ACHN (cell line): ENCODE measurements at places on chromosomes 3 and 15.

- no peak for DNase-seq
Observed at GRCh38 chr3:29976871-29977270, 629.5 kb upstream of the TGFBR2 start.

DNA sequence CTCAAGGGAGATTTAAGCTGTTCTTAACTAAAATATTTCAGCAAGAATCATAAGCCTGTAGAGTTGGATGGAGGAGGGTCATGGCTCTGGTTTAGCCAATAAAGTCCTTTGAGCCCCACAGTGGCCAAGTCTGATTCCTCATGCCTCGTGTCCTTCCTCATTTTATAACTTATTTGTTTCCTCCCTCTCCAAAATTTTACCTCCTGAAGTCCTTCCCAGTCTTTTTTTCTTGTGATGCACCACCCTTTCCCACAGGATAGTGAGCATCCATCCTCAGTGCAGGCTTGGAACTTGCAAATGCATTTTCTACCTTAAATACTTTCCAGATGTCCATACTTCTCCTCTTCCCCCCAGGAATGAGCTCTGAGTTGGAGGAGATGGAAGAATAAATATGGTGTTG lies 162.7 kb upstream of the AGTR1 start:
- no peak for DNase-seq

DNA sequence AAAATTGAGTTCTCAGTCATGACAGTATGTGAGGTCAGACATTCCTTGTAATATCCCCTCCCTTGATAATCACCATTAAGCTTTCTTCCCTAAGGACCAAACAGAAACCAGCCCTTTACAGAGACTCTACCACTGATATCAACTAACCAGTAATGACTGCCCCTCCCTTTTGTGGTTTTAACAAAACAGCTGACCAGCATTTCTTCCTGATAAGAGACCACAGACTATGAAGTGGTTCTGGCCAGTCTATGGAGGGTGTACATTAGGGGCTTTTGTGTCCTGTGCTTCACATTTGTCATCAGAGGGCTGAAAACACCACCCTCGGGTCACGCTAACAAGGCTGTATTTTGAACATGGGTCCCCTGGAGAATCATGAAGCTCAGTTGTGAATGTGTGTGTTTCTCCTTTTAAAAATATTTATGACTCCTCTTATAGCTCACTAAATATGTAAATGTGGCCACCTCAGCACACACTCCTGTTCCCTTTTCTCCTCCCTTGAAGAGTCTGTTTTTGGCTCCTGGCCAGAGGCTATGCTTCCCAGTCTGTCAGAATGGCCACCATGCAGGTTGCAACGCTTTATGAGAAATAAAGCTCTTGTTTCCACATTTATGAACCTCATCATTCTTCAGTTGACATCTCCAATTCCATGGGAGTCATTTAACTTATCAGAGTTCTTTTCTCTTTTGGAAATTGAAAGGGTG lies 239.3 kb downstream of the CPNE4 start:
- DNase-seq: no peak

DNA sequence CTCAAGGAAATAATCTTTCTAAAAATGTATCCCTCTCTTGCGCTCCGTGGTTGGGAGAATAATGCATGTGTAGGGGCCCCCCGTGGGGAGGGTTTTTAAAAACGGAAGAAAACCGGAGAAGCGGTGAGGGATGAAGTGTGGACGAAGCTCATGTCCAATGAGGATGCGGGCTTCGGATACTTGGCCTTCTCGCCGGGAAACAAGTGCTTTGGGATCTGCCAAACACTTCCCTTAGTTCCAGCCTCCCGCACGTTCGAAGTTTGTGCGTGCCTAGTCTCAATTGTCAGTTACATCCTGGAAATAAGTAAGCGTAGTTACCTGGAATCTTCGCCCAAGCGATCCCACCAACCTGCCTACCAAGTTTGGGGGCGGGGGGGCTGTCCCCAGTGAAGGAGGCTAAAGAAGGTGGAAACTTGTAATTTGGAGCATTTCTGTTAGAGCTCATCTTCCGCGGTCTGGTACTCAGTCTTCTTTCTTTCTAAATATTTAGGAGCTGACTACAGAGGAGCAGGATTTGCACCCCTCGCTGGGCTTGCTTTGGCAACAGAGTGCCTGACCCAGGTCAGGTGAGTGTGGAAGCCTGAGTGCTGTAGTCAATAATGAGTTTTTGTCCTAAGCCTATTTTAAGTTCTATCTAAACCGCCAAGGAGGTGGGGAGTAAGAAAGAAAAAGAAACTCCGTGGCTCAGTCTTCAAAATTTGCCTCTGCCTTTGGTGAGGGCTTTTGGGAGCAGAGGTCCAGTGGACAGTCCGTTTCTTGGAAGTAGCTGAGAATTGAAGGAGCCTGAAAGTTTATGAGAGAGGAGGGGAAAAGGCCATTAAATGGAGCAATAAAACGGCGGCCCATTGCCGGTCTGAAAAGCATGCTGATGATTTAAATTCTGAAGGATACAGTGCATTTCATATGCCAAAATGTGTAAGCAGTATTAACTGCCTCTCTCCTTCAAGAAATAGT lies 1.1 kb downstream of the ITPR1 start:
- DNase-seq: peak; percentile 34

GRCh38 chr15:99443056-99443756 lies 122.6 kb upstream of the MEF2A start:
- no peak for DNase-seq

GRCh38 chr15:66462627-66463026 lies 34.9 kb downstream of the SNAPC5 start:
- DNase-seq: no peak

DNA sequence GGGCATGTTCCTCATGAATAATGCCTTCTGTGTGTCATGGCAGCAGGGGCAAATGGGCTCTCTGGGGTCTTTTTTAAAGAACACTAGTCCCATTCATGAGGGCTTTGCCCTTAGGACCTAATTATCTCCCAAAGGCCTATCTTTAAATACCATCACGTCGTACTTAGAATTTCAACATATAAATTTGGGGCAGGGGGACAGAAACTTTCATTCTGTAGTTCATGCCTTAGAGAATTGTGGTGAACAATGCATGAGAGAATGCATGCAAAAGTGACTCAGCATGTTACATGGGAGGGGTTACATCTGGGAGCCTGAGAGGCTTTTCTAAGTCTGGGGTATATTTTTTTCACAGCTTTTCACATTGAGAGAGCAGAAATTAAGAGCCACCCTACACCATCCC lies 208.5 kb upstream of the ROPN1 start:
- no peak for DNase-seq

DNA sequence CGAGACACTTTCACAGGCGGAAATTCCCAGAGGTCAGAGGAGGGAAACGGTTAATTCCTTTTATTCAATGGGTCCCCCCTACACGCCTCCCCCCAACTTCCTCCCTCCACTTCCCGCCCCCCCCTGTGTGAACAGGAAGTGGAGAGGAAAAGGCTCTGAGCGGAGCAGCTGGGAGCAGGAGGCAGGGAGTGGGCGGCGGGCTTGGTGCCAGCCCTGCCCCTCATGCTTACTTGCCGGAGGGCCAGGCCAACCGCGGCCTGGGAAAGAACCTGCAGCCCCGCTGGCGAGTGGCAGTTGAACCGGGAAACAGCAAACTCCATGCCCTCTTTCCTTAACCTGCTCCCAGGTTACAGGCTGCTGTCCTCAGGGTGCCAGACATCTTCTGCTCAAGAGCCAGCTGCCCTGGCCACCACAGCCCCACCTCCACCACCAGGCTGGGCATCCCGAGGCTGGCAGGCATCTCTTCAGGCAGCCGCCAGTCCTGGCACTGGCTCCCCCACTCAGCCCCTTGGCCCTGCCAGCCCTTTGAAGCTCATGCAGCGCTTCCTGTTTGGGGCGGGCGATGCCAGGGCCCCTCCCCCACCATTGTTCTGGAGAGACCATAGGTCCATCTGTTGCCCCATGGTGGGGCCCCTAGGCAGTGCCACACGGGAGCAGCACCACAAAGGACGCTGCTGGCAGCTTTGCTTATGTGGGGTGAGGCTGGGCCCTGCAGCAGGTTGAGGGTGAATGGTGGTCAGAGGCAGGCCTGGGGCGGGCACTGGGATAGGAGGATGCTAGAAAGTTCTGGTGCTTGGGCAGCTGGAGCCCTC lies 12.9 kb downstream of the VPS18 start:
- no peak for DNase-seq

- no peak for DNase-seq
Observed at GRCh38 chr3:124818398-124819091, 68.6 kb downstream of the ITGB5 start.

- DNase-seq: no peak
Observed at GRCh38 chr3:6396631-6397030, 464.3 kb upstream of the GRM7 start.

DNA sequence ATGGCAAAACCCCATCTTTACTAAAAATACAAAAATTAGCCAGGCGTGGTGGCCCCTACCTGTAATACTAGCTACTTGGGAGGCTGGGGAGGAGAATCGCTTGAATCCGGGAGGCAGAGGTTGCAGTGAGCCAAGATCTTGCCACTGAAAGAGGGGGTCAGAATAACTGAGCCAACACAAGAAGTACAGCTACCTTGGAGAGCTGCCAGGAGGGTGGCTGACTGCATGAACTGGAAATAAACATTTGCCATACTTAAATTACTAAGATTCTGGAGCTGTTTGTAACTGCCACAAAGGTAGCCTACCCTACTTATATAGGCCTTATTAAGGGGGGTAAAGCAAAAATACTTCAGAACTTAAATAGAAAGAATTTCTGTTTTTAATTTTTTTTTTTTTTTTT lies 15.4 kb upstream of the PIK3CB start:
- no peak for DNase-seq

DNA sequence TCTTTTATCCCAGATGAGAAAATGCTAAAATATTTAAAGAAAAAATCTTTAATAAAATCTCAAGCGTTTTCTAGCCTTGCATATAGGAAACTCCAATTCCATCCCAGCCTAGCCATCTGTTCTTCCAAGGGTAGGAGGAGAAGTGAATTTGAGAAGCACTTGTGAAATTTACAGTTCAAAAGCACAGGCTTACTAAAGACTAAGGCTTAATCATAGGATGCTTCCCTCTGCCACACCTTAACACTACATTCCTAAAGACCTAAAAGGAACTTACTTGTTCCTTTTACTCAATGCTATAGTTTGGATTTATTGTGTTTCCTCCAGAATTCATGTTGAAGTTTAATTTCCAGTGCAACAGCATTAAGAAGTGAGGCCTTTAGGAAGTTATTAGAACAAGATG lies 764.8 kb upstream of the CADM2 start:
- DNase-seq: no peak

- DNase-seq: peak; percentile 66
Observed at GRCh38 chr15:61049934-61050333, 179.2 kb downstream of the RORA start.

GRCh38 chr3:7683426-7683825 lies 818.2 kb upstream of the LMCD1 start:
- DNase-seq: no peak

DNA sequence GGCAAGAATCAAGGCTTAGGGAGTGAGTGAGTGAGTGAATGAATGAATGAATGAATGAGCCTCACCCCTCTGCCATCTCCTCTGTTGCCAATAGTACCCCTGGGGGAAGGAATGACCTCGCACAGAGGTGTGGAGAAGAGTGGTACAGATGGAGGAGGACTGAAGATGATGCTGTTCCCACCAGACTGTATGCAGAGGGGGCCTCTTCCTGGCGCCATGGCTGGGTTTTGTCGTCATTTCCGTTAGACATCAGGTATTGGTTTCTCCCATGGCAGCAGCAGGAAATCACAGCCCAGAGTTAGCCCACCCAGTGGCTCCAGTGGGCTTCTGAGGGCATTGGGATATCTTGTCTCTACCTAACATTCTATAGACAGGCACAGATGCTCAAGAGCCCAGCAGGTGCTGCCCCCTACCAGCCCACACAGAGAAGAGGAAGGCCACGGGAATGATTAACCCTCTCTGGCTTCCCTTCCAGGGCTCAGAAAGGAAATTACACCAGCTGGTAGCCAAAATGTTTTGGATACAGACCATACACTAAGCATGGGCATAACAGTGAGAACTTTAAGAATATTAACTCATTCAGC lies 109.8 kb upstream of the SLC6A11 start:
- peak; percentile 44 for DNase-seq

- no peak for DNase-seq
Observed at GRCh38 chr3:141950572-141951493, 74.4 kb downstream of the ATP1B3 start.

GRCh38 chr15:30913761-30914160 lies 10.0 kb downstream of the FAN1 start:
- DNase-seq: no peak

DNA sequence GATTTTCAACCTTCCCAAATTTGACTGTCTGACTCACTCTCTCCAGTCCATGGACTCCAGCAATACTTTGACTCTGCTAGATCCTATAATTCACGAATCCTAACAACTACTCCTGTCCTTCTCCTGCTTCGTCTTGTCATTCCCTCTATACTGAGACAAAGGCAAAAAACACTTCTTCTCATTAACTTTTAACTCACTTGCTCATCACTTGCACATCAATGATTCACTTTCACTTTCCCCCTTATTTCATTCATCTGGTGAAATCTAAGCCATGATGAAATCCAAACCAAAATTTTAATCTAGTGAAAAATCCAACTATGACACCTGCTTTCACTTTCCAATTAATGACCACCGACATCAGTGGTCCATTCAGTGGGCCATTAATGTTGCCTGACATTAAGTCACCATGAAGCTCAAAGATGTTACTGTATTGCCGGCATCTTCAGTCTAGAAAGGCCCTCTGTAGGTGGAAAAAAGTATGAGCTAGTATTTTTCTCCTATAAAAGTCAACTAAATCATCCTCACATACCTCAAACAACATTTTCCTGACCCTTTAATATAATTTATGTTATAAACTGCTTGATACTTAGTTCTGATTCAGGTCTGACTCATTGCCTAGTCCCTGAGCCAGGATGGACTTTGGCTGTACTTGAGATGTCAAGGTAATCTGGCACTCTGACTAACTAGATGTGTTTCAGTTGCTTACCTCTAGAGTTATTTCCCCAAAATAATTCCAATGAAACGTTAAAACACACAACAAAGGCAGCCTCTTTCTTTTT lies 158.6 kb downstream of the CNTN6 start:
- peak; percentile 51 for DNase-seq

DNA sequence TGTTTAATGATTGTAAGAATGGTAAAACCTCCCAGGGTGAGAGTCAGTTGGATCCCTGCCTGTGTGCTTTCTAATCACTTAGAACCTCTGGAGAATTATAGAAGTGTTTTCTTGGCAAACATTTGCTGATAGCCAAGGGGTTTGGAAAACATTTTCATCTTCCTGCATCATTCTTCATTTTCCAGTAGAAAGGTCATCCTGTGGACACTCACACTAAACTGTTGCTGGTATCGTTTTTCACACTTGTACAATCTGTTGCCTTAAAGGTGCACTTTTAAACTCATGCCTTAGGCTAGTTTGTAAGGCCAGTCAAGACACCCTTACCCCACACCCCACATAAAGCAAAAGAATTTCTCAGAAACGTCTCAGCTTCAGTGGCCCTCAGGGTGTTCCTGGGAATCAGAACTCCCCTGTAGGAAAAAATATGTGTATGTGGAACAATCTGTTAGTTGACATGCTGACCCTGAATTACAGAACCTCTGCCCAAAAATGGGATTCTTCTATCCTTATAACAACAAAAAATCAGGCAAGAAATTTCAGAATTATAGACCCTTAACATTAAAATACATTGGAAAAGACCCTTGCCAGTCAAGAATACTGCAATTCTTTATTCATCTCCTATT lies 5.8 kb upstream of the PLD1 start:
- no peak for DNase-seq

GRCh38 chr15:76035593-76035992 lies 23.4 kb upstream of the NRG4 start:
- DNase-seq: no peak
